ENCODE measurements at places on chromosomes 2 and 18. TPM values are rescaled to one million over a fixed set of nuclear protein-coding genes. Genes with fewer than 3 reads are reported as not detected.
A peak's percentile ranks its signal among the peaks of the same experiment; 100 is the strongest.

The SP5 gene
- not detected for total RNA-seq

The DOK6 gene
- total RNA-seq: not detected

The IMPACT gene
- 12.5 TPM for total RNA-seq

The AQP12B gene
- total RNA-seq: not detected

The PLEKHA3 gene
- 31.9 TPM for total RNA-seq

The ARHGAP28 gene
- total RNA-seq: not detected

The NFU1 gene
- total RNA-seq: 27.0 TPM

DNA sequence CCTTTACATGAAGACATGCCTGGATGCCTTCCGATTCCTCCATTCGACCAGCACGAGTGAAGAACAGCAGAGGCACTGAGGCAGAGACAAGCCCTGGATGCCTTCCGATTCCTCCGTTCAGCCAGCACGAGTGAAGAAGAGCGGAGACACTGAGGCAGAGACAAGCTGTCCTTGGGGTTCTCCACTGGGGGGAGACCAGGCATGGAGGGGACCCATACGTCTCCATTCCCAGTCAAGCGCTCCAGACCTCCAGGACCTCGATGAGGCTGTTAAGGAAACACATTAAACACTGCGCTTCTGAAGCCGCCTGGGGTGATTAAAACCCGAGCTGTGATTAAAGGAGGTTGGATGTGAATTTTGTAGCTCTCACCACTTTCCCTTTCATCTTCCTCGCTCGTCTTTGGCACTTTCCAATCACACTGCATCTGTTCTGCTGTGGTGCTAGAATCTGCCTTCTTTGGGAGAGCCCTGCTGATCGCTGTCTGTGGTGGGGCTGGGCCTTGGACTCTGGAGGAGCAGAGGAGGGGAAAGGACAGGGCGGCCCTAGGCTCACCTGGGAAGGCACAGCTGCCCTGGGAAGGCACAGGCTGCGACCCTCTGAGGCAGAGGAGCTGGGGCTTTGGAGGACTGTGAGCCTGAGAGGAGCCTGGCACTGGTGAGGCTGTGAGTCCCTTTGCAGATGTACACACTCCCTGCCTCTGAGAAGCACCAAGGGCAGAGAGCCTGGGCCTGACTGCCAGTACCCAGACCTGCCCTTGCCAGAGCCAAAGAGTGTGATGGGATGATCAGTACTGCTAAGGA, 463.1 kb upstream of the HS6ST1 start:
- no peaks in the 10 kb centered on the region for H3K27me3 ChIP-seq
- no peak overlapping the region for H3K27ac ChIP-seq
- no peaks in the 10 kb centered on the region for H3K4me1 ChIP-seq
- H3K36me3 ChIP-seq: no peaks in the 10 kb centered on the region

- no peaks in the 10 kb centered on the region for H3K27me3 ChIP-seq
- H3K4me1 ChIP-seq: no peaks in the 10 kb centered on the region
- DNase-seq: no peak
- H3K36me3 ChIP-seq: peaks cover 76% of the 10 kb centered on the region
- no peak overlapping the region for H3K27ac ChIP-seq
- no peak overlapping the region for H3K4me3 ChIP-seq
Observed at GRCh38 chr2:26196683-26197418, 24.0 kb downstream of the GAREM2 start.

GRCh38 chr18:55123361-55123760, 164.1 kb upstream of the CCDC68 start:
- no peaks in the 10 kb centered on the region for H3K4me1 ChIP-seq
- H3K4me3 ChIP-seq: no peak overlapping the region
- H3K36me3 ChIP-seq: no peaks in the 10 kb centered on the region
- H3K27me3 ChIP-seq: no peaks in the 10 kb centered on the region
- no peak overlapping the region for H3K27ac ChIP-seq
- DNase-seq: no peak

DNA sequence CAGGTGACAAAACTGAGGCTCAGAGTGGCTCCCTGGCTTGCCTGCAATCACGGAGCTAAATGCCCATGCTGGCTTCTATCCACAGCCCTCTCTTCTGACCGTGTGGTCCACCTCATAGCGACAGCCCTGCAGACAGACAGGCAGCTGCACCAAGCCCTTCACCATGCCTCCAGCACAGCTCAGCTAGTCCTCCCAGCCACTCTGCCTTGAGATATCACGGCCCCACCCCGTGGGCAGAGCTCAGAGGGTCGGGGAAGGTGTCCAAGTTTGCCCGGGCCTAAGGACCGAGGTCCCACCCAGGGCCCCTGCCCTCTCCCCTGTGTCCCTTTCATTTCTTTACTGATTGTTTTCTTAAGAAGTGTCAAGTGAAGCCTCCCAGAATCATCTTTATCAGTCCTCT, 128.2 kb upstream of the GLI2 start:
- no peaks in the 10 kb centered on the region for H3K4me1 ChIP-seq
- no peaks in the 10 kb centered on the region for H3K36me3 ChIP-seq
- no peak for DNase-seq
- no peak overlapping the region for H3K4me3 ChIP-seq
- H3K27ac ChIP-seq: no peak overlapping the region

DNA sequence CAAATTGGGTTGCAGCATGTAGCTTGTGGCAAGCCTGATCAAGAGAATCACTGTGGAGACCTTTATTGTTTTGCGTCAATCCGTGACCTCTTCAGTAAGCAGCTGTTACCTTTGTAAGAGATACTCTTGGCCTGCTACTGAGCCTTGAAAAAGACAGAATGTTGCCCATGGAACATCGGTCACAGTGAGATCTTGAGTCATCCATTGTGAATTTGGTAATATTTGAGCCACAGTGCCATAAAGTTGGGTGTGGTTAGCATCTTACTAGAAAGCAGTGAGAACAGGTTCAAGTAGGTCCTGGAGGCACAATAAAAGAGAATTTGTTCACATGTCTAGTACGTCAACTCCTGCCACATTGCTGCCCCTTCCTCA, 12.7 kb upstream of the EFR3B start:
- no peaks in the 10 kb centered on the region for H3K36me3 ChIP-seq
- DNase-seq: no peak
- H3K4me3 ChIP-seq: no peak overlapping the region
- no peaks in the 10 kb centered on the region for H3K27me3 ChIP-seq

GRCh38 chr18:59760619-59761600, 63.7 kb upstream of the CCBE1 start:
- H3K27me3 ChIP-seq: no peaks in the 10 kb centered on the region
- no peaks in the 10 kb centered on the region for H3K4me1 ChIP-seq
- H3K4me3 ChIP-seq: no peak overlapping the region
- no peak for DNase-seq
- no peak overlapping the region for H3K27ac ChIP-seq

DNA sequence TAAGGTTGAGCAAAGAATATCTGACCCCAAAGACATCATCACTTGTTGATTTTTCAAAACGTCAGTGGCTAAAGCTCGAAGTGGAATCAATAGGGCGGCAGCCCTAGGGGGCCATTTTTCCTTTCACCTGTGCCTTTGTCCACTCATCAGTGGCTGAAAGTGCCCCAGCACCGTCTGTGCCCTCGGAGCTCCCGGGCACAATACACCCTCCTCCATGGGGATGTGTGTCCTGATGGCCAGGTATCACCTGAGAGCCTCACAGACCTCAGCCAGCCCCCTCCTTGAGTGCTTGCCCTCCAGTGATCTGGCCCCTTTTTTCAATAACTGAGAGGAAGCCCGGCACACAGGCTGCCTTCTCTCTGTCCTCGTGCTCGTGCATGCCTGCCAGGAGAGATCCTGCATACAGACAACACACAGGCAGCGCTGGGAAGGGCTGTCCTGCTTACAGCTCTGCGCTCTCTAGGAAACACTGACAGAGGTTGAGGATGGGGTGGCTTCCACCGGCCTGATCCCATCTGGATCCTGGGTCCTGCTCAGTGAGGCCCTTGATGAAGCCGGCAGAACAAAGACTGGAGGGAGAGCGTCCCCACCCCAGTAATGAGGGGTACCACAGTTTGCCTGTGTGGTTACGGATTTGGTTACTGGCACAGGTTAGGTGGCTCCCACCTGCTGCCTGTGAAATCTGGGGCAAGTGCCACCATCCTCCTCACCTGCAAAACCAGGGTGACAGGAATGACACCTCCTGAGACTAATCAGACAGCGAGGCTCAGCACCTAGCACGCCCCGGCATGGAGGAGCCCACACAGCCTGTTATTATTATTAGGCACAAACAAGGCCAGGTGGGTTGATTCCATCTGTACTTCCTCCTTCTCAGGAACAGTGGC, 197.5 kb upstream of the RAB6C start:
- no peaks in the 10 kb centered on the region for H3K4me1 ChIP-seq
- no peak for DNase-seq
- H3K4me3 ChIP-seq: no peak overlapping the region
- H3K36me3 ChIP-seq: no peaks in the 10 kb centered on the region

DNA sequence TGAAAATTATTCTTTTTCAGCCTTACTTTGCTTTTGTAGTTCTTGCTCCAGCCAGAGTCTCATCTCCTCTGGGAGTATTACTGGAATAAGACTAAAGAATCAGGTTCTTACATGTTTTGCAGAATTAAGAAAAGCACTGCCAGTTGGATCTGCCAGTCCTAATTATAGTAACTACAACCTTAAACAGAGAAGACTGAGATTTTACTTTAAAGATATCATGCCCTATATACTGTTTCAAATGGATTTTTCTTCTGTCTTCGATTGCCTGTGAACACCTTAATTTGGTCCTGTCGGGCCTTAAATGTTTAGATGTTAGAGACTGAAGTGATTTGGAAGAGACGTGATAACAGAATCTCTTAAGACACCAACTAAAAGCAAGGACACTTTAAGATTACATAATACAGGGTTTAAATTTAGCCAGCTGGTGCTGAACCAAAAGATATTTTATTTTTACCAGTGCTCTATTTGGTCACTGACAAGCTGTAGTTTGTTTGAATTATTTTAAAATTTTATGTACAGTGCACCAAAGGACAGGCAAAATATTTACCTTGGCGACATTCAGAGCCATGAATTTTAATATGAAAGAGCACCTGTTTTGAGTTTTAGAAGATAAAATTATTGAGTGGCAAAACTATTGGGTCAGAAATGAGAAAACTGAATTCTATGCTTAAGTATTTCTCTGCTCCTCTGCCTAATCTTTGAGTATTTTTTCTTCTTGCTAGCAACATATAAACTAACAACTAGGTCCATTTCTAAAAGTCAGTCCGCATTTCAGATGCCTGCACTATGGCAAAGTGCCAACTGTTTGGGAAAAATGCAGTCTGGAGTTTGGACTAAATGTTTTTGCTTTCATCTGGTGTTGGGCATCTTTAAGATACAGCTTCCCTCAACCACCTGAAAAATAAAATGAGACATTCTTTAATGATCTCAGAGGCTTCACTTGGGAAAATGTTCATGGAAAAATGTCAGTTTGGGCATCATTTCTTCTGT, 300.0 kb downstream of the XIRP2 start:
- no peaks in the 10 kb centered on the region for H3K36me3 ChIP-seq
- no peaks in the 10 kb centered on the region for H3K27me3 ChIP-seq
- DNase-seq: no peak
- H3K27ac ChIP-seq: no peak overlapping the region

- H3K4me1 ChIP-seq: peaks cover 73% of the 10 kb centered on the region
- no peaks in the 10 kb centered on the region for H3K27me3 ChIP-seq
- peak overlapping the region; percentile 53 for H3K4me3 ChIP-seq
- peak overlapping the region; percentile 89 for H3K27ac ChIP-seq
Observed at GRCh38 chr2:25276569-25277465, 64.9 kb downstream of the DNMT3A start.

DNA sequence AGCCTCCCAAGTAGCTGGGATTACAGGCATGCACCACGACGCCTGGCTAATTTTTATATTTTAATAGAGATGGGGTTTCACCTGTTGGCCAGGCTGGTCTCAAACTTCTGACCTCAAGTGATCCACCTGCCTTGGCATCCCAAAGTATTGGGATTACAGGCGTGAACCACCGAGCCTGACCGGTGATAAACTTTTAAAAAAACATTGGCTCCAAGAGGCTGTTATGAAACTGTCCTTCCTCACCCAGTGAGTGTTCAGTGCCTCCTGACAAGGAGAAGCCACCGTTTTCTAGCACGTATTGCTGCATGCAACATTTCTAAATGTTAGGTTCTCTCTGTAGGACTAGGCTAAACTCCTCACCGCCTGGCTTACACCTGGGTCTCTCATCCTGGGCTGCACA, 63.3 kb downstream of the EDAR start:
- no peak for DNase-seq
- H3K36me3 ChIP-seq: no peaks in the 10 kb centered on the region
- peaks cover 7% of the 10 kb centered on the region for H3K4me1 ChIP-seq
- no peaks in the 10 kb centered on the region for H3K27me3 ChIP-seq

DNA sequence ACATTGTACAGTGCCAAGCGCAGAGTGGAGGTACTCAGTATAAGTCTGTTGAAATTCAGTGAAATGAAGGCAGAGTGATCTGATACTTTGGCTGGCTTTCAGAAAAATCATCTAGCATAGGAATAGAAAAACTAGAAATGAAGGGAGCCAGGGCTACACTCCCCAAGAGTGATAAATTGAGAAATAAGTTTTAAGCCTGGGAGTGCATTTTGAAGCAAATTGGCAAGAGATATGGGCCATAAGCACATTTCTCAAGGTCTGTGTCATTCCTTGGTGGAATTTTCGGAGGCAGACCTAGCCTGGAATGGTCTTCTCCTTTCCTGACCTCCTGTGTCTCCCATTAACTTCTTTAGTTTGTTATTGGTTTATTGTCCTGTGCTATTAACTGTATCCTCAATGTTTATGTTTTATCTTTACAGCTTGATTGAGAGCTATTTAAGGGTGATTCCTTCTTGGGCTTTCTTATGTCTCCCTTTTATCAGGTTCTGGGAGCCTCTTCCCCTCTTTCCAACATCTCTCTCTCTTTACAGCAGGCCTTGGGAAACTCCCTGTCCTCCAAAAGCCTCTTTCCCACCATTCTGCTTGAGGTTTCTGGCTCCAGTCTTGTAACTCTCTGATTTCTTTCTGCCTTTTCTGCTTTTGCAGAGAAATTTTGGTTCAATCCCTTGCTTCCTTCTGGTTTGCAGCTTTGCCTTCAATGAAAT, 649.5 kb downstream of the SLC4A3 start:
- no peak for DNase-seq
- H3K4me3 ChIP-seq: no peak overlapping the region
- no peaks in the 10 kb centered on the region for H3K36me3 ChIP-seq
- no peaks in the 10 kb centered on the region for H3K4me1 ChIP-seq
- H3K27me3 ChIP-seq: no peaks in the 10 kb centered on the region
- no peak overlapping the region for H3K27ac ChIP-seq

GRCh38 chr2:31136732-31137131, 1.5 kb downstream of the GALNT14 start:
- H3K27ac ChIP-seq: no peak overlapping the region

DNA sequence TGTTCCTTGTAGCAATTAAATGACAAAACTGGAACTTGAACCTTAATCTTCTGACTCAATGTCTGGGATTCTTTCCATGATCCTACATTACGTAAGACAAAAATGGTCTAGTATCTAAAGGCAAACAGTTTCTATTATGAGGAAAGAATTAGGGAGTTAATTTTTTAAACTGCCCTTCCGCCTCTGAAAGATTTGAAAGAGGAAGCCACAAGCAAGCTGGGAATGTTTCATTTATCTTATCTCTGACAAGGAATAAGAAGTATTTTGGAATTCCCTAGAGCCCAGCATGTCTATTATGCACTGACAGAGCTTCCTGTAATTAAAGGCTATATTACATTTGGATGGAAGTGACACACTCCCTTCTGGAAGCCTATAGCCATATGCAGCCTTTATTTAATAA, 558.8 kb upstream of the CDH2 start:
- H3K4me3 ChIP-seq: no peak overlapping the region
- no peak for DNase-seq
- no peaks in the 10 kb centered on the region for H3K27me3 ChIP-seq
- no peaks in the 10 kb centered on the region for H3K36me3 ChIP-seq

GRCh38 chr18:41553716-41554115, 401.3 kb upstream of the PIK3C3 start:
- H3K4me3 ChIP-seq: no peak overlapping the region
- H3K4me1 ChIP-seq: no peaks in the 10 kb centered on the region
- DNase-seq: no peak
- no peak overlapping the region for H3K27ac ChIP-seq
- H3K27me3 ChIP-seq: no peaks in the 10 kb centered on the region
- no peaks in the 10 kb centered on the region for H3K36me3 ChIP-seq
